NCI-H1694 (cell line): ENCODE measurements at places on chromosomes 5 and 9.
A peak's percentile ranks its signal among the peaks of the same experiment; 100 is the strongest.

GRCh38 chr5:44952376-44952775, 143.6 kb downstream of the MRPS30 start:
- peak; percentile 61 for DNase-seq

- DNase-seq = no peak
These were observed 17.7 kb upstream of the ANXA1 start for GRCh38 chr9:73133921-73134407.

GRCh38 chr9:22512495-22512894, 65.9 kb downstream of the DMRTA1 start:
- peak; percentile 77 for DNase-seq

GRCh38 chr5:17401470-17402288, 96.4 kb upstream of the TAF11L2 start:
- no peak for DNase-seq

DNA sequence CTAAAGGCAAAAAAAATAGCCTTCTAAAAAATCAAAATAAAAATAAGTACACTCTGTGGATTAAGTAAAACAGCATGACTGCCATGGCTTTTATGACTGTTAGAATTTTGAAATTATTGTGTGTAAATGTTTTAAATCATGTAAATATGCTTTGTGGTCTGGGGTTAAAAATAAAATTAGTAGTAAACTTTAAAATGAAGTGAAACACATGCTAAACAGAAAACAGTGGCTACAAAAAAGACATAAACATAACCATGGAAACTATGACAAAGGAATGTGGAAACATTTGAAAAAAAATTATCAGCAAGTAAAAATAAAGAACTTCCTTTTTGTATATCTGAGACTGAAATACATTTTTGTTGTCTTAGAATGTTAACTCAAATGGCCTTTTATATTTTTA, 134.5 kb upstream of the SPEF2 start:
- no peak for DNase-seq

GRCh38 chr5:108681079-108681921, 66.4 kb upstream of the FER start:
- DNase-seq = no peak

DNA sequence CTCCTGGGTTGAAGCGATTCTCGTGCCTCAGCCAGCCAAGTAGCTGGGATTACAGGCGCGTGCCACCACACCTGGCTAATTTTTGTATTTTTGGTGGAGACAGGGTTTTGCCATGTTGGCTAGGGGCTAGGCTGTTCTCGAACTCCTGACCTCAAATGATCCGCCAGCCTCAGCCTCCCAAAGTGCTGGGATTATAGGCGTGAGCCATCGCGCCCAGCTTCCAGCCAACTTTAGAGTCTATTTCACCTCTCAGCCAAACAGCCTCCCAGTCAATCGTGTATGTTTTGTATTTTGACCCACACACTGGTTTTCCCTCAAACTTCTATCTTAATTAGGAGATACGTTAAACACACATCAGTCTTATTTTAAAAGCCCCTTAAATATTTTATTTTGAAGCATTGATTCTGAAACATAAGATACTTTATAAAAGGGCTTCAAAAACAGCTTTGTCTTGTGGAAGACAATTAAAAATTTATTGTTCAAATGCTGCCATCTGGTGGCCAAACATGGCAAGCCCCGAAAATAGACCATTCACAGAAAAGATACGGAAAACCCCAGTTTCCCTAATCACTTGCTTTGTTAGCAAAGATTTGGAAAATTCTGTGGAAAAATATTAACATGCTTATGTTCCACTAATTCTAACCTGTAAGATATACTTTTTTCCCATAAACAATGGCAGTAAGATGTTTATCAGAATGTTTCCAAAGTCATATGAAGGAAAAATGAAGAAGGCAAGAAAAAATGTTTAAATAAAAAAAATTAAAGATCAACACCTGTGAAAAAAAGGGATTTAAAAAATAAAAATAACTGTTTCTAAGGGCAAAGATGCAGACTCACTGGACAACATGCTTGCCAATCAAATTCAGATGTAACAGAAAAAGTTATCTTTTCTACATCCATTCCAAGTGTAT, 33.1 kb downstream of the APTX start:
- peak; percentile 48 for DNase-seq

DNA sequence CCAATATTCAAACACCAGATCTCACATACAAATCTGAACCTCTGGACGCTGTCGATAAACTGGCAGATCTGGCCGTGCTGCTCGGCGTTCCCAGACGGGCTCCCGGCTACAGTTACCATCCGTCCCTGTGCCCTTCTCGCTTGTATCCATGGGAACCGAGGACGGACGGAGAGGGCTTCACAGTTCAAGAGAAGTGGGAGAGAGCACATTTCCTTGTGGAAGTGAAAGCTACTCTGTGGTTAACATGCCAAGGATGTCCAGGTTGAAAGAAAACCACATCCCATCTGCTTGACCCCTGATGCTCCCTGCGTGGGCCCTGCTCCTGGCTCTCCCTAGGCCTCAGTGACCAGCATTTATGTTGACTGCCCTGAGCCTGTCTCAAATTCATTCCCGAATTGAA, 6.3 kb upstream of the DBN1 start:
- no peak for DNase-seq

DNA sequence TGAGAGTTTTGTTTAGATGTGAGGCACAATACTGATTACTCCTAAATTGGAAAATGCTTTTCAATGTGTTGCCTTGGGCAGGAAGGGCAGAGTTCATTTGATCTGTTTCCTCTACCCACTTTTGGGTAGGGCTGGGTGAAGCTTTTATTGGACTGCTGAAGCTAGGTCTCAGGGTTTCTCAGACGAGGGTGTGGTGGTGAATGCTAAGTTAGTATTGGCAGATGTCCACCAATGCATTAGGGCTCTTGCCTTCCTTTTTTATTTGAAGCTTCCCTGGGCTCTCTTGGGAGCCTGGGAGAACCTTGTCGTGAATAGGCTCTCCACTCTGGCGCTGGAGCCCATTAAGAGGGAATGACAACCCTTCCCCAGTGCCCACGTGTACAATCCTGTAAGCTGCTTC, 23.1 kb downstream of the SPTAN1 start:
- no peak for DNase-seq

DNA sequence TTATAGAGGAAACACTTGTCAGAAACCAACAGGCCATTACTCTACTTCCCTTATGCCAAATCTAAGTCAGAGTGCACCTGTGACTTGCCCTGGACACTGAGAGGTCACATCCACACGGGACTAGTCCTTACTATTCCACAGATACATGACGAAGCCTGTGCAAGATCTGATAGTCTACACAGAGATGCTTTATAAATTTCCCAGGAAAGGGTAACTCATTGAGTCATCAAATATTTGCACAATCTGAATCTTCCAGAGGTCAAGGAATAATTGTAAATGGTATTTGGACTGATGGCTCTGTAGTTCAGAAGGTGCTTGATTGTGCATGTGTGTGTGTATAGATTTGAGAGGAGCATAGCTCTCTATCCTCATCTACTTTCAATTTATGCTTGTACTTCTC, 55.2 kb upstream of the JAK2 start:
- no peak for DNase-seq

- no peak for DNase-seq
These were observed 16.2 kb upstream of the TPM2 start for GRCh38 chr9:35705836-35706430.

GRCh38 chr5:63043792-63044191, 465.2 kb downstream of the LRRC70 start:
- no peak for DNase-seq

- no peak for DNase-seq
These were observed 884.9 kb upstream of the WWC1 start for GRCh38 chr5:167406513-167406912.

GRCh38 chr9:90900130-90900529, 98.5 kb downstream of the SYK start:
- DNase-seq = no peak

DNA sequence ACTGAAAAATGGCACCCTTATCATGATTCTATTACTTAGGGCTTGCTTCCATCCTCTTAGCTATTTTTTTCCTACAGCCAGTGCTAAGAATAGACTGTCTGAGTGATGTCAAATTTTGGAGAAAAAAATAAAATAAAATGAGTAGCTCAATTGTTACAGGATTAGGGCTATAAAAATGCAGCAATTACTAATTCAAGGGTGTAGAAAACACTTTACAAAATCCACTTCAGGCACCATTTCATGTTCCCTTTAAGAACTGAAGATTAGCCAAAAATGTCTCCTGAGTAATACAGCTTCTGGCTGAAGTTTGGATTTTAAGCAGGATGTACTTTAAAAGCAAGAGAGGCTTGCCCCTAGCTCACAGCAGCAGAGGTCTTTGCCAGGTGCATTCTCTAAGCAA, 240.5 kb upstream of the IRX1 start:
- DNase-seq = no peak

- DNase-seq = no peak
These were observed 14.7 kb downstream of the PIK3R1 start for GRCh38 chr5:68230285-68230684.

DNA sequence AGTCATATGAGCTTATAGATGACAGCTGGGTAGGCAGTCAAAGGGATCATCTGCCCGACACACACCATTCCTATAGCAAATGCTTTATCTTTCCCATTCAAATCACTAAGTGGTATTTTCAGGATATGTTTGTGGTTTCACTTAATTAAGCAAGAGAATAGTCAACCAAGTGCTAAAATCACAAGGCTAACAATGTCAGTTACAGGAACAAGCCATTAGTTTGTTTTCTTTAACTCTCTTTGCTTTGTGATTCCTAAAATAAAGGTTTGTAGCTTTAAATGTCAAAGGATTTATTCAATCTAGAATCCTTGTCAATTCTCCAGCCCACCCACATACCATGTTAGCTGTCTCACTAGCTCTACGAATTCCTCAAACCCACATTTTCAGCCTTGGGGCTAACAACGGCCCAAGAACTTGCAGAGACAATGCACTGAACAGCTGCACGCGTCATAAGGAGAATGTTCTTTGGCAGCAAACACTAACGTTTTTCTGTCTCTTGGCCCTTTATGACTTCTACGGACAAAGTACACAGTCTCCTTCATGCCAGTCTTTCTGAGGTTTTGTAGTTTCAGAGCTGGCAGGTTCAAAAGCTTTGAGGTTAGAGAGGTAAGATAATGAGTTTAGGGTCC, 56.6 kb downstream of the ELAVL2 start:
- no peak for DNase-seq

DNA sequence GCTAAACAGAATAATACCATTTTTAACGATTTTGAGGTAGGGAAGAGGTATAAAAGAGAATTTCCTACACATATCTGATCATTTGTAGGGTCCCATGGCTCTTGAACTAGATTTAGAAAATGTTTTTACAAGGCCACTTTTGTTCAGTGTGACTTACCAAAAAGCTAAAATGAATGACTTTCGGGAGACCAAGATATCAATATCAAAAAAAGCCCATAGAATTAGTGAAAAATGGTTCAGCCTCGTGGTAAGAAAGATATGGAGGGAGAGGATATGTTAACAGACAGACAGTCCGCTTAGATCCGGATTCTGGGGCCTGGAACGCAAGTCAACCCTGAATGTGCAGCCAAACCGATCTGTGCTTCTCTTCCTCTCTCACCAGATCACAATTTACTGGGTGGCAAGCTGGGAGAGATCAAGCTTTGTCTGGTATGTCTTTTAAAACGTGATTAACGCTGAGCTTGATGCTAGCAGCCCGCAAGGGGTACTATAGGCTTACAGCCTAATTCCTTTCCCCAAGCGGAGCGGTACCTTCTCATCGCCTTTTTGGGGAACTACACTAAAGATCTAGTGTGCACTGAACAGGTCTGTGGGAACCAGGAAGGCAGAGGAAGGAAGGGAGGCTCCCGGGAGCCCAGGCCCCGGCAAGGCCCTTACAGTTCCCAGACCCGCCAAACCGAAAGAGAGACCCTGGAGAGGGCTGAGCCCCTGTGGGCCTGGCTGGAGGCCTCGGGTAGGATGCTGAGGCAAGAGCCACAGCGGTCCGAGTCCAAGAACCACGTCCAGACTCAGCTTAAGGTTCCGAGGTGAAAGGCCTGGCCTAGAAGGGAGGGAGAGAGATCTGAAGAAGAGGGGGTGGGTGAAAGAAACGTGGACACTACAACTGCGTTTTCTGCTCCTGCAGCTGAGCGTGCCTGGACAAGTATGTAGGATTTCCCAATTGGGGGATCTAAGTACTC, 2.9 kb downstream of the NR2F1-AS1 start:
- no peak for DNase-seq

GRCh38 chr9:4686112-4686511, 6.7 kb downstream of the CDC37L1 start:
- DNase-seq = no peak

GRCh38 chr5:178421699-178422399, 168.3 kb downstream of the COL23A1 start:
- DNase-seq = no peak

- no peak for DNase-seq
These were observed 65.1 kb downstream of the DAP start for GRCh38 chr5:10695759-10696543.

GRCh38 chr5:57891443-57891842, 408.8 kb upstream of the ACTBL2 start:
- DNase-seq = no peak

- no peak for DNase-seq
These were observed 6.3 kb downstream of the PCDH1 start for GRCh38 chr5:141871870-141872269.

GRCh38 chr9:113771199-113771598, 104.9 kb upstream of the ZNF618 start:
- DNase-seq = no peak

- no peak for DNase-seq
These were observed 50.7 kb downstream of the P4HA2 start for GRCh38 chr5:132176987-132177386.

DNA sequence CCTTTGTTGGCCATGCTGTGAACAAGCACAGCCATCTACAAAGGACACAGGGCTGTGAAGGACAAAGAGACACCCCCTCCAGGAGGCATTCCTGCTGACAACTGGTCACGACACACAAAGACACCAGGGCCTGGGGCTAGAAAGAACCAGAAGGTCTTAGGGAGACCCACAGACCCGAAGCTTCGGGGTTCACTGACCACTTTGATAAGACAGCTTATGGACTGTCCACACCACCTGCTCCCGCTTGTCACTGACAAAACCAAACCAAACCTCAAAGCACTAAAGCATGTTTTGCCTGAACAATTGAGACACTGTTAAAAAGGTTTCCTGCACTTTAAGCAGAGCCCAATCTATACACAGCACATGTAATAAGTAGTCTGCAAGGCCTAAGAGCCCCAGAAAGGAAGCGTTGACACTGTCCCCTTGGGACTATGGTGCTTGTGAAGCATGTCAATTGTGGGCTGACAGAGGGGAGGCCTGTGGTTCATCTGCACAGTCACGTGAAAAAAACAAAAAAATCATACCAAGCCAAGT, 185.0 kb downstream of the GAPVD1 start:
- DNase-seq = no peak

- DNase-seq = peak; percentile 46
These were observed 32.2 kb upstream of the TNFAIP8 start for GRCh38 chr5:119323601-119324000.

GRCh38 chr5:50922942-50923767, 256.7 kb downstream of the PARP8 start:
- no peak for DNase-seq

DNA sequence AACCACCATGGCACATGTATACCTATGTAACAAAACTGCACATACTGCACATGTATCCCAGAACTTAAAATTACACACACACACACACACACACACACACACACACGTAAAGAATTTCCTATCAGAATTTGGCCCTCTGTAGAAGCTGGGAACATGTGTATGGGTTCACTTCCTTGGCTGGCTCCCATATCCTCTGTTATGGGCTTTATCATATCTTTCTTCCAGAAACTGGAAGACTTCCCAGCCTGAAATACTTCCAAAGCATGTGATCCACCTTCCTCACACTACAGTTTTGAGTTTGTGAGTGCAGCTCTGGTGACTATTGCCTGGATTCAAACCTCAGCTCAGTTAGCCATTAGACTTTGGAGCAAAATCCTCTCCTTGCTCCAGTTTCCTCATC, 78.6 kb upstream of the GDNF start:
- no peak for DNase-seq
